Amniotic stem cell (primary cell): ENCODE measurements at places on chromosomes 4 and X.

GRCh38 chr4:172573899-172574298, 594.7 kb upstream of the GALNT7 start:
- DNase-seq = no peak

- DNase-seq = peak; percentile 93
Observed at GRCh38 chr4:95129821-95130311, 372.1 kb downstream of the BMPR1B start.

DNA sequence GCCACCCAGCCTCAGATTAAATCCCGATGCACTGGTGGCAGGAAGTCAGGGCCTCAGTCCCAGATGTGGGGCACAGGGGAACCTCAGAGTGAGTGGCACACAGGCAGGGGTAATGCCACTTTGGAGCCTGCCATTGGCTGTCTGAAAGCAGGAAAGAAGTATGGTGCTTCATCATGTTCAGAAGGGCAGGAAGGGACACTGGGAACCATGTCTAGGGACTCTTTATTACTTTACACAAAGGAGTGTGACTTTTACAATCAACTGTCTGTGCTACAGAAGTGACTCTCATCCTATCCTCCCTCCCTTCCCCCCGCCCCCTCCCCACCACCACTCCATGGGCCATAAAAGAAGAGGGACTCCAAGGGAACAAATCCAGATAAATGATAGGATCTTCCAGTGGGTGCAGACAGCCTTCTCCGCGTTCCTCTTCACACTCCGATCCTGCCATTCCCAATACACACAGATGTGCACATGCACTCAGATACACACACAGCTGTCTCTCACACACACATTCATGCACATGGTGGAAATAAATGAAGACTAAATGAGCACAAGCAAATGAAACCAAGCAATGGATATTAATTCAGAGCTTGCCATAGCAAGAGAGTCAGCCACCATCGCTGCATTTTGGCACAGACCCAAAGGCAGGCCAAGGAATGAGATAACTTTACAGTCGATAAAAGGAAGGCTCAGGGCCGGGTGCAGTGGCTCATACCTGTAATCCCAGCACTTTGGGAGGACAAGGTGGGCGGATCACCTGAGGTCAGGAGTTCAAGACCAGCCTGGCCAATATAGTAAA, 2.5 kb upstream of the TMEM154 start:
- DNase-seq = no peak

- DNase-seq = no peak
Observed at GRCh38 chr4:139144911-139145551, 32.0 kb downstream of the ELF2 start.

GRCh38 chr4:74619931-74620702, 174.2 kb downstream of the BTC start:
- DNase-seq = no peak

- no peak for DNase-seq
Observed at GRCh38 chr4:185700630-185701029, 111.4 kb downstream of the SORBS2 start.

- peak; percentile 46 for DNase-seq
Observed at GRCh38 chr4:150078041-150078578, at the start of gene DCLK2. TSS of gene DCLK2 (plus strand) at chr4:150078445. CDS start at chr4:150079028, 583 bp downstream.

- no peak for DNase-seq
Observed at GRCh38 chr4:188245651-188246050, 106.4 kb downstream of the TRIML1 start.

- no peak for DNase-seq
Observed at GRCh38 chr4:22391551-22391950, 124.3 kb downstream of the ADGRA3 start.

GRCh38 chrX:5971300-5971699, 257.4 kb downstream of the NLGN4X start:
- no peak for DNase-seq

- DNase-seq = no peak
Observed at GRCh38 chr4:184389978-184390900, 84.1 kb downstream of the IRF2 start.

- no peak for DNase-seq
Observed at GRCh38 chr4:169133932-169134331, 123.9 kb upstream of the CBR4 start.

DNA sequence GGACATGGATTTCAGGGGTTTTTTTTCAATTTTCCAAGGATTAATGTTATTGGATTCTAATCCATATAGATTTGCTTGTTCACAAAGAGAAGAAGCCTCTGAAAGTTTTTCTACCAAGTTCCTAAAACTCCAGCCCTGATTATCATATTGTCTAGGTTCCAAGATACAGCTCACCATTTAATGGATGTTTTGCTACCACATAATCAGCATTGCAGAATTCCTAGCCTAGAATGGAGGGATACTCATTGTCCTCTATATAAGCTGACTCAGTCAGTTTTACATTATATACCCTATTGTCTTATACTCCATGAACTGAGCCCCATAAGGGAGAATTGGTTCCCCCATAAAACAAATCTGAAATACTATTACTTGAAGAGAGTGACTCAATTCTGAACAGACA, 664.7 kb upstream of the FAM241A start:
- DNase-seq = no peak

GRCh38 chrX:140526171-140526570, 21.3 kb upstream of the SOX3 start:
- DNase-seq = no peak

- DNase-seq = no peak
Observed at GRCh38 chr4:48639807-48640206, 140.3 kb downstream of the FRYL start.

DNA sequence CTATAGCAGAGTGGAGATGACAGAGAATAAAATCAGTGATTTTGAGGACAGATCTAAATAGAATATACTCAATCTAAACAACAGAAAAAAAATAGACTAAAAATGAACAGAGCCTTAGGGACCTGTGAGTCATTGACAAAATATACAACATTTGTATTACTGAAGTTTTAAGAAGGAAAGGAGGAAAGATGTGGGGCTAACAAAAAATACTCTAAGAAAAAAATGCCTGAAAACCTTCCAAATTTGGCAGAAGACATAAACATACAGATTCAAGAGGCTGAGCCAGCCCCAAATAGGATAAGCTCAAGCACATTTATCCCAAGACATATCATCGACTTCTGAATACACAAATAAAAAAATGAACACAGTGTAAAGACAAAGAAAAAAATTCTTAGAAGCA, 123.6 kb upstream of the INTU start:
- DNase-seq = no peak

GRCh38 chrX:83077606-83078005, 430.5 kb upstream of the POU3F4 start:
- DNase-seq = no peak

DNA sequence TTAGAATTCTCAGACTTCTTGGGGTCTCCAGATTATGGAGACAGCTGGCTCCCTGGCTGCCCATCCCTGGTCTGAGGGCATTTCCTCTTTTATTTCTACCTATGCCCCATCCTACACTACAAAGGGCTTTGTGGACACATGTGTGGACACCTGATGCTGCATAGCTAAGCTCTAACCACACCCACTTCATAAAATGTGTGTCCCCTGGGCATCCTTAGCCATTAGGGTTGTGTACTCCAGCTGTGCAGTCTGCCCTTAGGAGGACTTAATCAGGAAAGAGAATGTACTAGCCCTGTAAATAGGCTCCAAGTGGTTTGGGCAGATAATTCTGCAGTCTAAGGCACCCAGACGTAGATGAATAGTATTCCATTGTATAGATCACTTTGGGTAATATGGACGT, 47.0 kb downstream of the COQ2 start:
- no peak for DNase-seq

- DNase-seq = no peak
Observed at GRCh38 chr4:85824166-85824945, 349.4 kb downstream of the ARHGAP24 start.

DNA sequence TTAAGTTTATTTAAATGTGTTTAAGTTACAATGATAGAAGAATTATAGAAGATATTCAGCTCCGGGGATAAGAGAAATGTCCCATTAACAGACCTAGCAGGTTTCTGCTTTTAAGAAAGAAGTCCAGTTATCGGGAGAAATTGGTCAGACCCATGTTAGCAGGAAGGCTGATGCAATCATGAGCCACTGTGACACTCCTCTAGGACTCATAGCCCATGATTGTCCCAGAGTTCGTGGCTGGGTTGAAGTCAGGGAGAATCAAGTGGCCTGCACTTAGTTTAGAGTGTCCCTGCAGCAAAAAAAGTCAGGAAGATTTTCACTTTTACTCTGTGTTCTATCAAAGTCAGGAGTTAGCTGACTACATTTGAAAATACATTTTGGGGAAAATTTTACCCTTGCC, 72.0 kb downstream of the TMEM144 start:
- no peak for DNase-seq

DNA sequence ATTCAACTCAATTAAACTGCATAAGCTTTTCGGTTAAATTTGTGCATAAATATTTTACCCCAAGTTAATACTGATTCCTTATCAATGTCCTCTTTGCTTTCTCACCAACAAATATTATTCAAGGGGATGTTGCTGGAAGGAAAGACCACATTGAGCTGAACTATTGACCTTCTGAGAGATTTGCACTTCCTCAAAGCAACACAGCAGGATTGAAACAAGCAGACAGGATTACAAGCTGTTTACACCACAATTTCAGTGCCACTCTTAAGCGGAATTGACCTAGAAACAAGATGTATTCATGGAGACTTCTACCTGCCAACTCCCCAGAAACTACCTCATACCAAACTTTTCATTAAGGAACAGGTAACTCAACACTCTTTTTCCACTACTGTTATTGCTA, 96.5 kb upstream of the DUSP21 start:
- DNase-seq = no peak

- peak; percentile 21 for DNase-seq
Observed at GRCh38 chr4:27861381-27861787, 1000.7 kb downstream of the STIM2 start.

DNA sequence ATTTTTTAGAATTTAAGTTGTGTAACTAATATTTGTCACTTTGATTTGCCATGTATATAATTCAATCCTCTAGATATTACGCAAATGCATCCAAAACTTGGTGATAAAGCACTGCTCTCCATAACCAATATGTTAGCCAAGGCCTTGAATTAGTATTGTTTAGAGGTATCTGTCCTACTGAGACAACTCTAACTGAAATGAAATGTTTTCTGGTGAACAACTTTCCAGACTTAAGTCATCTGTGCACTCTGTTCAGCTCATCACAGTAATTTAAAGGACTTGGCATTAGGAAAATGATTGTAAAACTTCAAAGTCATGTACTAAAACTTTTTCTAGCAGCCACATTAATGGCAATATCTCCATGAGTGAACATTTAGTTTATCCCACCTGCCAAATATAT, 73.1 kb downstream of the HPGD start:
- no peak for DNase-seq

- DNase-seq = no peak
Observed at GRCh38 chr4:81808011-81808672, 336.4 kb upstream of the RASGEF1B start.

- no peak for DNase-seq
Observed at GRCh38 chrX:47232803-47233332, at the start of gene USP11. TSS of gene USP11 (plus strand) at chrX:47233009. CDS start at chrX:47233044, 35 bp downstream.

GRCh38 chr4:144649646-144650045, 3.7 kb downstream of the HHIP start:
- no peak for DNase-seq

- DNase-seq = no peak
Observed at GRCh38 chr4:158080354-158080753, 92.5 kb downstream of the GASK1B start.

DNA sequence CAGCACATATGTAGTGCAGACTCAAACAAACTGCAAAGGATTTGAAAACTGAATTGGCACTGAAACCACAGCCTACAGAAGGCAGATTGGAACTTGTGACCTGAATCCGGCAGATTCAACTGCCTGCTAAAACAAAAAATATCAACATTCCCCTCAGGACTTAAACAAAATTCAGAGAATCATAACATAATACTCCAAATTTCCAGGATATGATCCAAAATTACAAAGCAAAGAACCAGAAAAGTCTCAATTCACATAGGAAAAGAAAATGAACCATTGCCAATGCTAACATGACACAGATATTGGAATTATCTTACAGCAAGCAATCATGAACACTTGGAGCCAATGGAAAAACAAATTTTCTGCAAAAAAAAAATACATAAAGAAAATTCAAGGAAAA, 250.4 kb downstream of the PRDM5 start:
- no peak for DNase-seq

DNA sequence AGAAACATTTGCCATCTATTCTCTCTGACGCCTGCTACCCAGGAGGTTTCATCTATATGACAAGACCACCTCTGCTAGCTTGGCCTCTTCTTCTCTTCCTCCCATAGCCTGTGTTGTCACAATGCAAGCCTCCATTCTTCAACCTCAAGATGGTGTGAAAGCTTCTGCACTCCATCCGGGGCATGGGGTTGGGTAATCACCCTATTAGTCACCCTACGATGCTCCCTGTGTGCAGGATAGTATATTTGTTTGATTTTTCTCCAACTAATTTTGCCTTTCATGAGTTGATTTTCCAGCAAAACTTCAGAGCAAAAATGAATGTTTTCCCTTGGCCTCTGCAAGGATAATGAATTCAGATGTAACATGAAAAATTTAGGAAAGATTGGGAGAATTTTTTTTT, 128.0 kb upstream of the STS start:
- no peak for DNase-seq

DNA sequence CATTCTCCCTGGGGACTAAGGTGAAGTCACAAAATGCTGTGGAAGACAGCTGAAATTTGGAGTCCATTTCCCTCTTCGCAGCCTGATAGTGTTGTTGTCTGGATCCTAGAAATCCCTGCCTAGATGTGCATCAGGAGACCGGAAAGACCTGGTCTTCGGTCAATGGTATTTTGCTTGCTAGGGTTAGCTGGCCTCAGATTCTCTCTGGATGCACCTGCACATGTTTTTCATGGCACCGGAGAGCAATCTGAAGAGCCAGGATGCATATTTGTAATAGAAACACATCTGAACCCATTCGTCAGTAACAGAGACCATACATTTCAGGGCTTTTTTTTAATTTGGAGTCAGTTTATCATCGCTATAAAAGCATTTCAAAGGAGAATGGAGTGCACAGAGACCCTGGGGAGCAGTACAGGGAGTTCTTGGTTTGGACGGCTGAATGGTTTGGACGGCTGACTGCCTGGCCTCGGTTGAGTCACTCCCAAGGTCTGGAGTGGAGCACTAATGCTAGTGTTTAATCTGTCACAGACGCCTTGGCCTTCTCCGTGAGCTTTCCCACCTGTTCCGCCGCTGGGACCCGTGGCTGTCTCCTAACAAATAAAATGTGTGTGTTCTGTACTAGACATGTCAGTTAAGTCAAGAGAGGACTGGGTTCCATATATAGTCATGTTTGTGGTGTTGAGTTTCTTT, 7.5 kb upstream of the PDLIM3 start:
- DNase-seq = no peak

DNA sequence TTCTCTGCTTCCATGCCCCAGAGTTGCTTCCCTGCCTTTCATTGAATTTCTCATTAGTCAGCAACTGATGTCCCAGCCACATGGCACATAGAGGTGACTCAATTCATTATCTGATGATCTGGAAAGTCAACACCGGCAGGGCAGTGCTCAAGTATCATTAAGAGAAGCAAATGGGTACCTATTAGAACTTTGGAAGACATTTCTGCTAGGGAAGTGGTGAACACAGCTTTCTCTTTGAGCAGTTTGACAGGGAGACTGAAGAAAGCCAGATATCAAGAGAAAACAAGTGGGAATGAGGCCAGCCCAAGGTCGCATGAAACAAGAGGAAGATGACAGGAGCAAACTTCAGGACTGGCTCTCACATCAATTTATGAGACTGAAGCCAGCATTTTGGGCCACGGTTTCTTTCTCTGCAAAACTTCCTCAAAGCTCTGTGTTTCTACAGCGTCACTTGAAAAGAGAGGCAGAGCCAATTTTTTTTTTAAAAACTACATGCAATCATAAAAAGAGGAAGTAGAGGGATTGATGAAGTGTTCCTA, 108.3 kb upstream of the RPS6KA3 start:
- no peak for DNase-seq

- no peak for DNase-seq
Observed at GRCh38 chrX:80223982-80224579, 196.2 kb upstream of the TENT5D start.
